ENCODE measurements at places on chromosomes 2 and 18.
A peak's percentile ranks its signal among the peaks of the same experiment; 100 is the strongest.

- no peak for DNase-seq
Observed at GRCh38 chr18:55543130-55543704, 44.8 kb downstream of the TCF4 start.

DNA sequence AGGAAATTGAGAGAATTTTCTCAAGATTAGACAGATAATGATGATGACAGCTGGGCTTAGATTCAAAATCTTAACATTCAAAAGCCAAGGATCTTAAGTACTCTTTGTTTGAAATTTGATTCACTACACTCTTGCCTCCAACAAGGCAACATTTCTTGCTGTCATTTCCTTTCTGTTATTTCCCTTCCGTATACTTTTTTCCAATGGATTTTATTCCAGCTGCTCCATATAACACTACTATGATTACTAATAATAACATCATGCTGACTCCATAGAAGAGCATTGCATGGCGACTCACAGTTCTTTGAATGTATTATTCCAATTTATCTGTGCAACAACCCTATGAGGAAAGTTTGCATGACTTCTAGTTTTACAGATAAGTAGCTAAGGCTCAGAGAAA, 33.9 kb upstream of the CCDC102B start:
- no peak for DNase-seq

GRCh38 chr2:37873229-37873628, 51.9 kb upstream of the RMDN2 start:
- DNase-seq = no peak

- DNase-seq = no peak
Observed at GRCh38 chr2:222730366-222730999, 59.0 kb downstream of the MOGAT1 start.

GRCh38 chr2:152452256-152452973, 117.4 kb downstream of the FMNL2 start:
- DNase-seq = no peak

DNA sequence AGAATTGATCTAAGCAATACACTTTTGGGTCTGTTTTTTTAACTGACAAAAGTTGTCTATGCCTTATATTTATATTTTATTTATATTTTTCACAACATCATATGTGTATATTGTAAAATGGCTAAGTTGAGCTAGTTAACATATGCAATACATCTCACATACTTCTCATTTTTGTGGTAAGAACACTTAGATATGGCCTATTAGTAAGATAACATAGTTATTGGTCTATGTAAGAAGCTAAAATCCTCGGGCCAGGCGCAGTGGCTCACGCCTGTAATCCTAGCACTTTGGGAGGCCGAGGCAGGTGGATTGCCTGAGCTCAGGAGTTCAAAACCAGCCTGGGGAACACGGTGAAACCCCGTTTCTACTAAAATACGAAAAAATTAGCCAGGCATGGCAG, 275.6 kb upstream of the ID2 start:
- no peak for DNase-seq

DNA sequence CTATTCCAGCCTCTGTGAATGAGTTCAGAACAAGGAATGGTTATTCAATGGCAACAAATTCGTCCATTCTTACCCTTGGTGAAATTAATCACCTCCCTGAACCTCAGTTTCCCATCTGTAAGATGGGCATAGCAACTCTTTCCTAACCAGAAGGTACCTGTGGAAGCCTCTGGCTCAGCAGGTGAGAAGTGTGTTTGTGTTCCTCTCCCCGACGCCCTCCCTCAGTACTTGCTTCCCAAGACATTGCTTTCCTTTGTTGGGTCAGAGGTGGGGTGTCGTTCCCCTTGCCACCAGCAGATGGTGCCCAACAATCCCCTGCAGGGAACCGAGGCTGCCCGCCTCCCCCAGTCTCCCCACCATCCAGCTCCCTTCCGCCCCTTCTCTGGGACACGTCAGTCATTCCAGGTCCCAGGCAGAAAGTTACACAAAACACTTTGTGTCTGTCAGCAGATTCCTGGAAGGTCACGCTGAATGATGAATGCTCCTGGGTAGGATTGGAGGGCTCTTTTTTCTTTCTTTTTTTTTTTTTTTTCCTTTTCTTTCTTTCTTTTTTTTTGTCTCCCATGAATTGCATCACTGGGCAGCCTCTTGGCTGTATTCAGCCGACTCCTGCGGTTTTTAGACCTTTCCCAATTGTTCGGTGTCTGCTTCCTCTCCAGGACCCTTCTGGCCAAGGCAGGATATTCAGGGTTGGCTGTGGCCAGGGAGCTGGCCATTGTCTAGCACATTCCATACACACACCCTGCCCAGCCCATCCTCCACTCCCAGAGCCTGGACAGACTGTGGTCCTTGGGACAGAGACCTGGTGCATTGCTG, 117.3 kb downstream of the LPIN1 start:
- DNase-seq = peak; percentile 32

DNA sequence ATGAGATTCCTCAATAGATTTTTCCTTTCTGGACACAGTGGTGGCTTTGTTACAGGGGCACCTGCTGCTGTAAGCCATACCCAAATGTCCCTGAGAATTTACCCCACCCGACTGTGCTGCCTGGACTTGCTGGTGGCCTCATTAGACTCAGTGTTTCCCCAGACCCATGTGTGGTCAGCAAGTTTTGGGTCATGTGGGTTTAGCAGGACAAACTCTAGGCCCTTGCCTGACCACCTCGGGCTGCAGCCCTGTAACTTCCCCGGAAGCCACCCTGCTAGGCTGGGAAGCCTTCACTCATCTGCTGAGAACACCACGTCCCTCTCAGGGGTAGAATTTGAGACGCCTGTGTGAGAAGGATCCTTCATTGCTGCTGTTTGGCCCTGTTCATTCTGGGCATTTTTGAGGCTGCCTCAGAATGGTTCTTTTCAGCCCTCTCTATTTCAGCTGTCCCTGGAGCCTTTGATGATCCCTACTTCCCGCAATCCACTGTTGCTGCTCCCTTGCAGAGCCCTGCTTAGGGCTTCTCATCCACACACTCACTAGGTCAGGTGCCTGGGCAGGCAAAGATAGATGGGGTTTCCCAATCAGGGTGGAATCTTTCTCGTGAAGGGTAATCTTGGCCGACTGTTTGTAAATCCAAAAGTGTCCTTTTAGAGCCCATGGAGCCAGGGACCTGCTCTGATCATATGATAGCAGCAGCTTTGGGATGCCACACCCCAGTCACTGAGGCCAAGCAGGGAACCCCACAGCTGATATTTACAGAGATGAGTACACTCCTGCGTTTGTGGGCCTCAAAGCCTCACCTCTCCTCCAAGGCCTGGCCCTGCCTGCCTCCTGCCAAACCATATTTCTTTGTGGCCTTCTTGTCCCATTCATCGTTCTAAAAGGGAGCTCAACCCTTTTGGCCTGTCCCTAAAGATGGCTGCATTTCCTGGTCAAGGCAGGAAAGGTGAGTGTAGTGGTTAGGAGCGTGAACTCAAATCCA, 6.7 kb downstream of the EHD3 start:
- no peak for DNase-seq

- DNase-seq = no peak
Observed at GRCh38 chr2:118249531-118249930, 161.3 kb downstream of the INSIG2 start.

- DNase-seq = no peak
Observed at GRCh38 chr2:74540291-74540690, 10.6 kb downstream of the HTRA2 start.

DNA sequence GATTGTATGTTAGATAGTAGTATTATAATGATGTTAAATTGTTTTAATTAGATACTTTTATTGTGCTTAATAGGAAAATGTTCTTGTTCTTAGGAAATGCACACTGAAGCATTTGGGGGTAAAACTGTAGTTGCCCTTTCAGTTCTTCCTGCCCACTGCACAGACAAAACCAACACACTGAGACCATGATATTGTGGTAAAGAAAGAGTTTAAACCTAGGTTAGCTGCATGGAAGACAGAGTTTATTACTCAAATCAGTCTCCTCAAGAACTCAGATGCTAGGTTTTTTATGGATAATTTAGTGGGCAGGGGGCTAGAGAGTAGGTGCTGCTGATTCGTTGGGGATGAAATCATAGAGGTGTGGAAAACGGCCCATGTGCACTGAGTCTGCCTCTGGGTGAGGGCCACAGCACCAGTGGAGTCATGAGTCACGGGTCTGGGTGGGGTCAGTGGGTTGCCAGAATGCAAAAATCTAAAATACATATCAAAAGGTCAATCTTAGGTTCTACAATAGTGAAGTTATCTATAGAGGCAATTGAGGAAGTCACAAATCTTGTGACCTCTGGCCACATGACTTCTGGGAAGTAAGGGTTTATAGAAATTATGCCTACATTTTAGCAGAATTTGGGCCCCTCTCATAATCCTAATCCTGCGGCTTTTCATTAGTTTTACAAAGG, 283.4 kb upstream of the FBXO11 start:
- no peak for DNase-seq

GRCh38 chr2:44139741-44140140, 28.9 kb upstream of the PPM1B start:
- DNase-seq = no peak

- DNase-seq = no peak
Observed at GRCh38 chr18:57436965-57437333, 1.8 kb downstream of the ONECUT2 start.

GRCh38 chr2:25821225-25822056, 56.8 kb downstream of the ASXL2 start:
- DNase-seq = no peak

GRCh38 chr2:120656273-120656950, 79.3 kb upstream of the GLI2 start:
- DNase-seq = no peak

DNA sequence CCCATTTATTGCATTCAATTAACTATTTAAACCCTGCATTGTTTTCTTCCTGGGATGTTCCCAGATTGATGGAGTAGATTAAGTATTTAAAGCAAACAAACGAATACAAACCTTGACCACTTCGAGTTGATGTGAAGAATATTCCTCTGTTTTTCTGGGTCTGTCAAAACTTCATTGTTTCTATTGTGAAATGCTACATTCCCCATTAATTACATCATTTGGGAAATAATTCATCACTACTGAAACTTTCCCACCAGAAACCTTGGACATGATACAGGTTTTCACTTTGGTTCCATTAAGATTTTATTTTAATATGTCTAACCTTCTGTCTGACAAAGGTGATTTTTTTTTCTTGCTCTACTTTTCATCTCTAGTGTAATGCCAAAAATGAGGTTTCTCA, 365.1 kb upstream of the ETAA1 start:
- no peak for DNase-seq

DNA sequence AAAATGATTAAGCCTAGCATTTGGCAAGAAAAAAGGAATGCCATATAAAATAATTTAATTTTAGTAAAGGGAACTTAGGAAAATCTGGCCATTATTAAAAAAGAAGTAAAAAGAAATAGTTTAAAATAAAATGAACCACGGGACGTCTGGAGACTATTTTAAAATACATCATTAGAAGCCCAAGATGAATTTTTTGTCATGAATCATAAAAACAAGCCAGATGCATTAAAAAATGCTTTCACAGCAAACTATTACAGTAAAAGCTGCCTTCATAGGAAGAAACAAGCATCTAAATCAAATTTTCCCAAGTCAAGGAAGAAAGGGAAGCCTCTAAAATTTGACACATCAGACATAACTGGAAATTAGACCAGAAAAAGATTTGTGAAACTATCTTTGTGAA, 33.0 kb downstream of the COL5A2 start:
- DNase-seq = no peak

DNA sequence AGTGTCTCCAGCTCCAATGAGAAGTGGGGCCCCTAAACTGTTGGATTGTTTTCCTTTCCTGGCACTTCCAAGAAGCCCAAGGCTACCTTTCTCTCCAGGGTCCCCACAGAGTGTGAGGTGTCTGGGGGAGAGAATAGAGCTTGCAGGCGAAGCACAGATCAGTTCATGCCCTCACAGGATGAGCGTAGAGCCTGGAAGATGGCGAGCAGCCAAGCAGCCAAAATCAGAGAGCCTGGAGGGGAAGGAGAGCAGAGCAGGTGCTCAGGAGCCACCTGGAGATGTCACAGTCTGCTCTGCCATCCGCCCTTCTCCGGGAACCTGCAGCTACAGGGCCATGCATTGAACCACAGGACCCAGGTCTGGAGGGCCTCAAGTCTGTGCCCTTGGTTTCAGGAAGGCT, 54.7 kb upstream of the TCF7L1 start:
- DNase-seq = no peak

GRCh38 chr18:44536046-44536445, 144.6 kb upstream of the SETBP1 start:
- DNase-seq = no peak

DNA sequence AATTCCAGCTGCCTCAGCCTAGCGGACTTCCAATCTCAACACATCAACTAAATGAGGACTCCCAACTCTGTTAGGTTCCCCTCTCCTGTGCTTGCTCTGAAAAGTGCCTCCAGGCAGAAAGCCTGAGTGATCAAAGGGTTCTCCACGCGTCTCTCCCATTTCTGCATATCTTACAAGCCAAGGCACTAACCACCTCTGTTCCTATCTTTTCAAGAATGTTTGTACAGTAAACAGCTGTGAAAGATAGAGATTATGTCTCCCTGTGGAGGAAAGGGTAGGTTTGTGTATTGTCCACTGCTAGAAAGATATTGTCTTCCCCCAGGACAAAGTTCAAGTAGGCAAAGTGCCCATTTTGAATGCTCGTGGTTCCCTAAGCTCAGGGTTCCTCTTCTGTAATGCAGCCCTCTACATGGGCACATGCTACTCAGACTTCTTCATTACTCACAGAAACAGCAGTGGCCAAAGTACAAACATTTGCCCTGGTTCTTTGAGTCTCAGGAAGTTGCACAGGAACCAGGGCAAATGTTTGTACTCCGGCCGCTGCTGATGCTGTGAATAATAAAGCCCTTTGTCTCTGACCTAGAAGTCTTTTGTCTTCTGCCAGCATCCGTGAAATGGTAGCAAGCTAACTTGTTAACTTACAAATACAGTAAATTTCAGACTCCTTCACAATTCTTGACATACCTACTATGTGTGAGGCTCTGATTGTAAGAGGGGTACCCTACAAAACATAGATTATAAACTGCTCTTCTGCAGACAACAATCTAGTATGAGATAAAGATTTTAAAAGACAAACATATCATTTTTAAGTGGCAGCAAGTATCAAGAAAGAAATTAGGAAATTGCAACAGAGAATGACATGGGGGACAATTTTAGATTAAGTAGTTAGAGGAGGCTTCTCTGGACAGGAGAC, 44.5 kb downstream of the PKDCC start:
- no peak for DNase-seq

Measured in stimulated activated CD8-positive, alpha-beta memory T cell treated with anti-CD3 and anti-CD28 coated beads, Interleukin-2, amount 100 ng/mL, for 48 hours (primary cell).